HuH-7 (cell line): ENCODE measurements at places on chromosomes 5 and 9.

DNA sequence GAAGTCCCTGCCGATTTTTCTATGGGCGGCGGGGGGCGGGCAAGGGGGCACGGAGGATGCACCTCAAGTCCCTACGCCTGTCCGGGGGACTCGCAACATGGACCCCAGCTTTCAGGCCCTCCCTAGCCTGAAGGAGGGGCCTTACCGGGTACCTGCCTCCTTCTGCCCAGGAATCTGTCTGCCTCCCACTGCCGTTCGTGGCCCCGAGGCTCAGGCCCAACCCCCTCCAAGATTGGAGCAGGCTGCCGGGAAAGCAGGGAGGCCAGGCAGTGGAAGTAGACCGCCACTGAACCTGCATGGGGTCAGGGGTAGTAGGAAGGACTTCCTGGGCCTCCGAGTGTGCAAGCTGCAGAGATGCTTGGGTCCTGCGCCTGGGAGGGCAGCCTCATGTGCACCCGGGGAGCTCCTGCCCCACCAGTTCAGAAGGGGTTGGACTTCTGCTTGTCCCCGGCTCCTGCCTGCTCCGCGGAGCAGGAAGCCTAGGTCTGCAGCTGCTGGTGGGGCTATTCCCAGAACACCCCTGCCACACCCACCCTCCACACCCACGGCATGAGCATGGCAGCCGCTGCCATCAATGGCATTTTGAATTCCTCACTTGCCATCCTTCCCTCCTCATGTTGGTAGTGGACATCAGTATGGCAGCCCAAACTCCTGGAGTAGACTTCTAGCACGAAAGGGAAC, 1312.7 kb upstream of the ACO1 start:
- DNase-seq: no peak

DNA sequence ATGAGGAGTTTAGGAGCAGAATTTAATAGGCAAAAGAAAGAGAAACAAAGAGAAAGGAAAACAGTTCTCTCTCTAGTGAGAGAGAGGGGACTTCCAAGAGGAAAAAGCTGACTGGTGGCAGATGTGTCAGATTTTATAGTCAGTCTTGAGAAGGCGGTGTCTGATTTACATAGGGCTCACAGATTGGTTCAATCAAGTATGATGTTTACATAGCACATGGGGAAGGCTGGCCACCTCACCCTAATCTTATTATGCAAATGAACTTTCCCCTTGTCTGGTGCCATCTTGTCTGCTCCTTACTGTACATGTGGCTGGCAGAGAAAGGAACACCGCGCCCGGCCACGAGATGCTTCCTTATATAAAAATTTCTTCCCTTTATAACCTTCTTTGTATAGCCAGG, 24.7 kb downstream of the UNC13B start:
- no peak for DNase-seq

DNA sequence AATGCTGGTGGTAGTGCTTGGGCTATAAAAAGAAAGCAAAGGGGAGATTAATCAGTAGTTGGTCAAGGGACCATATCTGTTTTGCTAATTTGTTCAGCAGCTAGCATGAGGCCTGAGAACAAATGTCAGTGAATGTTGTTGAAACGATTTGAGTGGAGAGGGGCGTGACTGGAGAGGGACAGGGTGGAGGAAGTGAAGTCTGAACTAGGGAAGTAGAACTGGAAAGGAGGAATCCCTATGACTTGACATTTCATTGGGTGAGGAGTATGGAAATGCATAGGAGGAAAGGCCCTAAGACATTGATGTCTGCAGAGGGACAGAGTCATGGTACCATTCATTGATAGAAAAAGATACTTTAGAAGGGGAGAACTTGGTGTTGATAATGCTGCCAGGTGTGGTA, 19.7 kb downstream of the TLE4 start:
- no peak for DNase-seq

DNA sequence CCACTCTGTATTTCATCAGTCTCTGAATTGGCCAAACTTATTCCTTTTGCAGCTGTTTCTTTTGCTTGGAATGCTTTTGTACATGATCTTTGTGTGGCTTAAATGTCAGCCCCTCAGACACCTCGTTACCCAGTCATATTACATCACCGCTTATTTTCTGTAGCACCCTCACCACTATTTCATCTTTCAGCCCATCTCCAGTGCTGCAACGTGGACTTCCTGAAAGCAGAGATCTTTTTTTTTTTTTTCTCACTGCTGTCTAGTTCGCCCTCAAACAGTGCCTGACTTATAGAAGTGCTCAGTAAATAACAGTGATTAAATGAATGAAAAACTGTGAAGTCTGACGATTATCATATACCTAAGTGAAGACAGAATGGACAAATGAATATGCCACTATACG, 835 bp downstream of the SRA1 start:
- no peak for DNase-seq

DNA sequence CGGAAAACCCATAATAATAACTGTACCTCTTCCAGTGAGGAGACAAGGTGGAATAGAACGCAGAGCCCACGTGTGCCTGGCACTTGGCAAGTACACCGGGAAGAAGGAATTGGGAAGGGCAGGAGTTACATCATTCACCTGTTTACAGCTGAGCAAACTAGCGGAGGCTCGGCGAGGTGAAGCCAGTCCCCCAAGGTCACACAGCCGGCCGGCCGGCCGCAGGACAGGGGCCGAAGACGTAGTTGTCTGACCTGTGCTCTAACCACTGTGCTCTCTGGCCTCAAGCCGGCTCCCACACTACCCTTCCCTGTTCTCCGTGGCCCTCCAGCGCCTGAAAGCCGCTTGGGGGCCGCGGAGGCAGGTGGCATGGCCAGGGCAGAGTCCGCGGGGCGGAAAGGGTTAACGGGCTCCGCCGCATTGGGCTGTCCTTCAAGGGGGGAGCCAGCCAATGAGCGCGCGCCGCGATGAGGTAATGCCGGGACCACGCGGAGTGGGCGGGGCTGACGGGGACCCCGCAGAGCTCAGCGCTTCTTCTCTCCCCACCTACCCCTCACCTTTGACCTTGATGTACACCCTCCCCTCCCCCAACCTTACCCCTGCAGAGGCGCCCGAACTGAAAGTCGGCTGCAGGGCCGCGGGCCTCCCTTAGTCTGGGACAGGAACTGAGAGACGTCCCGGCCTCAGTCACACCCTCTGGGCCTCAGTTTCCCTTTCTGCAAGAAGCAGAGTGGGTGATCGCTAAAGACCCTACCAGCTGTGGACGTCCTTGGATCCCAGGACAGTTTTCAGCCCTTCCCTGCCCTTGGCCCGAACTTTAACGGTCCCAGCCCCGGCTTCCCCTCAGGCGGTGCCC, 125.1 kb downstream of the C9orf50 start:
- DNase-seq: peak; percentile 99

DNA sequence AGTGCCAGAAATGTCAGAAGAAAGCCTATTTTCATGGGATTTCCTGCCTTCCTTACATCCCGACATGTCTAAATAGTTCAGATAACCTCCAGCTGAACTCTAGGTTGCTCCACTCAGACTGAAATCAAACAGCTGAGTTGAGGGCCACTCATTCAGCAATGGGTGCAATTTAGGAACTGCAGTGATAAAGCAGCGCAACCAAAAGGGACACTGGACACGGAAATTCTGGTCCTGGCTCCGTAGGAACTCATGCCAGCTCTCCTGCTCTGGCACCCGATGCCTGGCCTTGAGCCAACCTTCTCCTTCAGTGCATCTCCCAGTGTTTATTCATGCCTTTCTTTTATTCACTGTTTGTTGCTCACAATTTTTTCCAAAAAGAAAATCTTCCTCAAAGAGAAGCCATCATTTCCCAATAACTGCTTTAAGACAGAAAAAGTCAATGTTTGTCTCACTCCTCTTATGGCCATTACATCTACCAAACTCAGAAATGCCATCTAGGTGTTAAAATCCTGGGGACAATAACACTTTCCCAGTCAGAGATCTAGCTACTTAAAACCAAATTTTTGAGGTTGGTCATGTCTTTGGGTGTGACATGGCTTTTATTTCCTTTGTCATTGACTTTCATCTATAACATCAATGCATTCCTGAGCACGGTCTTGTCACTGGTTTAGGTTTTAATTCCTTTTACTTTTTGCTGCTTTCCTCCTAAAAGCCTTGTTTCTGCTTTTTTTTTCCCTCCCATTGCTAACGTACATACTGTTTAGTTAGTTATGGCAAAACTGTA, 126.9 kb downstream of the PDE4D start:
- no peak for DNase-seq

GRCh38 chr5:37198842-37199241, 50.3 kb downstream of the CPLANE1 start:
- no peak for DNase-seq

- no peak for DNase-seq
Observed at GRCh38 chr9:75365196-75365595, 276.9 kb downstream of the OSTF1 start.

DNA sequence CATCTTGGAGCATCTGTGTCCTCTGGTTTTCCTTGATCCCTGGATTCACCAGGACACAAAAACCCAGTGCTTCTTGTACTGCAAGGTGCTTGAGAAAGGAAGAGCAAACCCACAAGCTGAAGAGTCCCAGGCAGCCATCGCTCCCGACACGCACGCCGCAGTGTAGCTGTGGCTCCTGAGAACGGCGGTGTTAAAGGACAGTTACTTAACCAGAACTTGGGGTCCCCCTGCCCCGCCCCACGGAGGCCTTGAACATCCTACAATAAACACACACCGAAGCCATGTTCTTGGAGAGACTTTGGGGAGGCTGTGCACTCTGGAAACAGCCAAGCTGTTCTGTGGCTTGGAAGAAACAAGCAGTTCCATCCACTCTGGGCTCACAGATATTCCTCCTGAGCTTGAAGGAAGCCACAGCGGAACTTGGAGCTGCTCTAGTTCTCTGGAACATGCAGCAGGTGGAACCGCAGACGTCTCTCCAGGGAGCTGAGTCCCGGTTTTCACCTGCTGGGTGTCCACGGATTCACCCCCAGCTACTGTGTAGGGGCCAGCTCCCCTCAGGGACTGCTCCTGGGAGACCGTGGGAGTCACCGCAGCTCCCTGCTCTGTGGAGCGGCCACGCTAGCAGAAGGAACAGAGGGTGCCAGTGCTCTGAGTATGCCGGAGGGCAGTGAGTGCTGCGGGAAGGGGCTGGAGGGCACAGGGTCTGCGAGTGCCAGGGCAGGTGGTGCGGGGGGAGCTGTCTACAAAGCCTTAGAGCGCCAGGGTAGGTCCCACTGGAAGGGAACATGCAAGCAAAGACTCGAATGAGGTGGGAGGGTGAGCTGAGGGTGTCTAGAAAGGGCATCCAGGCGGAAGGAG, 107.3 kb downstream of the ADAMTS2 start:
- no peak for DNase-seq
